ENCODE measurements at places on chromosomes 2 and 18.

DNA sequence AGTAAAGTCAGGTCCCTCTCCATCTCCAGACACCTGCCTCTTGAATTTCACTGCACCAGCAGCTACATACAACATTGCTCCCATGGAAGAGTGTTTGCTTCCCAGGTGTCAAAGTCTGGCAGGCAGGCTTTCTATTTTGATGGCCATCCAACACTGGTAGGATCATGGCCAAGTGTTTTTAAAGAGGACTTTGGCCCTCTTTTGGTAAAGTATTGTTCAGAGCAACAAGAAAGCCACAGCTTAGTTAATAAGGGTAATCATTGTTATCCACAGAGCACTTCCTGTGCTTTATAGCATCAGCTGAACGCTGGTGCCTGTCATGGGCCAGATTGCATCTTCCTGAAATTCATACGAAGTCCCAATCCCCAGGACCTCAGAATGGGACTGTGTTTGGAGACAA, 133.2 kb downstream of the NCK2 start:
- DNase-seq: no peak

- no peak for DNase-seq
Measured at GRCh38 chr2:59746291-59746690, 807.2 kb downstream of the BCL11A start.

- DNase-seq: no peak
Measured at GRCh38 chr18:55838841-55839240, 250.8 kb upstream of the TCF4 start.

DNA sequence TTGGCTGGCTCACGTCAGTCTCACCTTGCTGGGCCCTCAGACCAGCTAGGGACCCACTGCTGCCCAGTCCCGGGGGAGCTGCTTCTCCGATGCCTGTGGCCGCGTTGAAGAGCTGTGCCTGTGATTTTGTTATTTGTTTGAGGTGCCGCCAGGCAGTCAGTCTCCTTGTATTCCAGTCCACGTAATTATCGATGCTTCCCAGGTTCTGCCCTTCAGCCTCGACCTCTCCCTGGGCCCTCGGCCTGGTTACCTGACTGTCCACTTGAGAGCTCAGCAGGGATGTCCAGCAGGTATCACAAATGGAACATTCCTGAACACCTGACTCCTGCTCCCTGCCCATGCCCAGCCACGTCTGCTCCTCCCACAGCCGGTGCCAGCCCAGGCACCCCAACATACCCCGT, 195.9 kb upstream of the HS6ST1 start:
- DNase-seq: no peak

DNA sequence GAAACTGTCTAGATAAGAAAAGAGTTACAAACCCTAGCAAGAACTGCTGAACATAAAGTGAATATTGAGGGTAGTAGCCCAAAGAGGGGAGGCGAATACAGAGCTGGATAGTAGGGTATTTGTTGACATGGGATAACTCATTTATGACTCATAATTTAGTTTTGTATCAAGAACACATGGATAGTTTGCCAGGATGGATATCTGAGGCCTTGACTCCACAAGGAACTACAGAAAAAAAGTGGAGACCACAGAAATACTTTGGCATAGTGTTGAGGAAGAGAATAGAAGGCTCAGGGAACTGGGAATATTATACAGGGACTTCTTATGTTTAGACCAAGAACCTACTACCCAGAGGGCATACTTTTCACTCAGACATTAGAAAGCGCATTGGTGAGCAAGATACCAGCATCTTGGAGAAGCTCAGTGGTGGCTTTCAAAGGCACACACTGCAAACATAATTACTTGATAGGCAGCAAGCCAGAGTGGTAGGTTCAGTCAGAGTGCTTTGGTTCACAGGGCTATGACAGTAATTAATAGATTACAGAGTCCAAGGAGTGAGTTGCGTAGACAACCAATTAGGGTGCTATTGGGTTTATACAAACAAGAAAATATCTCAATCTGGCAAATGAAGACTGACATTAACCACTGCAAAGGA, 51.9 kb upstream of the ZBTB7C start:
- DNase-seq: no peak

Data from activated gamma-delta T cell (primary cell).